ENCODE measurements at places on chromosomes 2 and 18.

GRCh38 chr2:120854766-120855530 is 119.3 kb downstream of the GLI2 start:
- no peak for DNase-seq

GRCh38 chr2:62415019-62415431 is 91.0 kb downstream of the TMEM17 start:
- DNase-seq: no peak

- no peak for DNase-seq
Measured at GRCh38 chr18:61797696-61798590, 94.9 kb downstream of the RNF152 start.

DNA sequence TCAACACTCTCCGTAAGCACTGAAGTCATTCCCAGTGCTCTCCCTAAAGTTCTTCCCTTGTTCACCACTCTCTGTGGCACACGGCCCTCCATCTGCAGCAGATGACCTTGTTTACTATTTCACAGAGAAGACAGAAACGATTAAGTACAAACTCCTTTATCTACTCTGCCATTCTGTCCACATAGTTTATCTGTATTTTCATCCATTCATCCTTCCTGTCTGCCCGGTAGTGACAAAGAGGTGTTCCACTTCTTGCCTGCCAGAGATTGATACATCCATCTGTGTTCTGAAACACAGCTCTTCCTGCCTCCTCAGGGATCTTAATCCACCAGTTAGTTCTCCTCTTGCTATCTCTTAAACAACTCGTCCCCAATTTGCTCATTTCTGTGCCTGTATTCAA is 77.9 kb upstream of the CD226 start:
- DNase-seq: no peak

- no peak for DNase-seq
Measured at GRCh38 chr2:63891488-63892030, 49.9 kb downstream of the UGP2 start.

DNA sequence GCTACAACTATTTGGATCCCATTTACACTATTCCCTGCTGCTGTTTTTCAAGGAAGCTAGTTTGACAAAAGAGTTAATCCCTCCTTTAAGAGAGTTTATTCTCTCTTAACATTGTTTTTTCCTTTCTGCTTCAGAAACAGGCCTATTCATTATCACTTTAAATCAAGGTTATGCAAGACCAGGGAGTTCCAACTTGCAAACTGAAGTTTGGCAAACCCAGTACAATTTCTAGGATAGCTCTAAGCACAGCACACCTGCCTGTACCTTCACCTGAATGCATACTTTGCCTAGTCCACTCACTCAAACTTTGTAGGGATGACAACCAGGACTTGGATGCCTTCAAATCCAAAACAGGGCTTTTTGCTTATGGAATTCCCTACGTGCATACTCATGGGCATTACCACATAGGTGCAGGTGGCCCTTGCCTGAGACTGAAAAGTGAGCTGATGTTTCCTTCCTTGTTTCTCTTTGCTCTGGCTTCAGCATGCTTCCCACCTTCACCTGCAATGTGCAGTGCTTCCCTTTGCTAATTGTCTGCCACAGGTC is 193.8 kb upstream of the MMADHC start:
- no peak for DNase-seq

DNA sequence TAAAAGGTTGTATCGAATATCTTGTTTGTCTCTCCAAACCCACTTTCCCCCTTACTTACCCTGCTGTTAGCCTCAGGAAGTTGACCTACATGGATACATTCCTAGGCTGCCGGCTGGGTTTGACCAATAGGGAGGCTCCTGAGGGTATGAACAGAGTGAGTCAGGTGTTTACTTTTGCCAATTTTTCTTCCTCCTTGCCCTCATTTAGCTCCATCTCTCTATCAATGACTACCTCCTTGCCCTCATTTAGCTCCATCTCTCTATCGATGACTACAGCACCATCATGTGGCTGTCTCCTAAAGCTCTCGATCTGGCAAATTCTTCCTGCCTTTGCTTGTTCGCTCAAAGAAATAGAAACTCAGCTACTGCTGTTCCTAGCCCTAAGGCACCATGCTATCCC is 571.9 kb upstream of the CRIM1 start:
- DNase-seq: no peak

DNA sequence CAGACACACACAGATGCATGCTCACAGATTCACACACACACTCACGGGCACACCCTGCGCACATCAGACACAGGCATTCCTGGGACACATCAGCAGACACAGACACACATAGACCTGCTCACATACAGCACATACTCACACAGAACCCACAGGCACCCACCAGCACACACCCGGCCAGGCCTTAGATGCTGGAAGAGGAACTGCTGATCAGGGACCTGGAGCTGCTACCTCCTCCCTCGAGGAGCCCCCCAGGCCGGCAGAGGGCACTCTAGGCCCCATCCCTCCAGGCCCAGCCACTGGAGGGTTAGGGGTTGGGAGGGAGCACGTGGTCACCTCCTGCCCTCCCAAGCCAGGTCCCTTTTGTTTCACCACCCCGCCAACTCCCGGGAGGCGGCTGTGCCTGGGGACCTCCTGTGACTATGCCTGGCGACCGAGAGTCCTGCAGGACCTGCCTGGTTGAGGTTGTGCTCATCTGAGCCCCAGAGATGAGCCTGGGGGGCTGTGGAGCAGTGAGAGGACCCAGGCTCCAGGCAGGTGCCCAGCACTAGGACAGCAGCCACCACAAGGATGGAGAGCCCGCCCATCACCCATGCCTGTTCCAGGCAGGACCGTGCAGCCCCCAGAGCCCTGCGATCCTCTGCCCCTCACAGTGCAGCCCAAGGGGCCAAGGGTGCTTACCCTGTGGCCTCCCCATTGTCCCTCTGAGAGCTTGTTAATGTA is 21.0 kb upstream of the PTMA start:
- peak; percentile 88 for DNase-seq

DNA sequence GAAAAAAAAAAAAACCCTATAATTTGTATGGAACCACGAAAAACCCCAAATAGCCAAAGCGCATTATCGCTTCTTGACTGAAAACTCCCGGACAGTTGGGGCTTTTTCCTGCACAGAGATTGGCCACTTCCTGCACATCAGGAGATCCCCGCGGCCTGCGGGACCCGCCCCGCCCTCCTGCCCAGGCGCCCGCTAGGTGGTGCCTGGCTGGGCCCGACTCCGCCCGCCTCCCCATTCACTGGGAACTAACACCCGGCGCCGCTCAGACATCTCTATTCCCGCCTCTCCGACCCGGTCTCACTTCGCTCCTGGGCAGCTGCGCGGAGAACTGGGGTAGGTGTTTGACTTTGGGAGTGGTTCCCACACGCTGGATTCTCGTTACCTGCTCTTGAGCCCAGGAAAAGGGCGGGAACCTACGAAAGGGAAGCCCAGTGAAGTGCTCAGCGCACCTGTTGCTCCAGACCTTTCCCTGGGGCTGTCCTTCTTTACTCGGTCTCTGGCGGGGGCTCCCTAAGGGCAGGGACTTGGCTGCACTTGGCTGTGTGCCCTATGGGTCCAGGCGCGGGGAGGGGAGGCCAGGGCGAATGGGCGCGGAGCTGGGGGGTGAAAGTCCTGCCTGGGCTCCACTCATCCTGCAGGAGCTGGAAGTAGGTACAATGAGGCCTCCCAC is at the start of gene HMSD:
Gene HMSD (plus strand): TSS at position 234 of the 670 bp plus-strand sequence. CDS start 4,155 bp downstream, outside the sequence.
- peak; percentile 83 for DNase-seq

DNA sequence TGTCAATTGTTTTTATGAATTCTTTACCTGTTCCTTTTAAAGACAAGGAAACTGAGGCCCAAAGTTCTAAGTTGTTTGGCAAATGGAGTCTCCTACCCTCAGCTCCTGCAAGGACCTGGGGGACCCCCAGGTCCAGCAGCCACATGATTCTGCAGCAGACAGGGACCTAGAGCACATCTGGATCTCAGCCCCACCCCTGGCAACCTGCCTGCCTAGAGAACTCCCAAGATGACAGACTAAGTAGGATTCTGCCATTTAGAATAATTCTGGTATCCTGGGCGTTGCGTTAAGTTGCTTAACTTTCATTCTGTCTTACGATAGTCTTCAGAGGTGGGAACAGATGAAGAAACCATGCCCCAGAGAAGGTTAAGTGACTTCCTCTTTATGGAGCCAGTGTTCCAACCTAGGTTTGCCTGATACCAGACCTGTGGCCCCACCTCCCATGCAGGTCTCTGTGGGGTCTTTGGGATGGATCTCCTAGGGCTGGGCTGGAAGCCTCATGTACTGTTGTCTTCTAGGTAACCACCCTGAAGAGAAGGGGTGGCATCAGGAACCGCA is 5.6 kb upstream of the CENPA start:
- DNase-seq: no peak

DNA sequence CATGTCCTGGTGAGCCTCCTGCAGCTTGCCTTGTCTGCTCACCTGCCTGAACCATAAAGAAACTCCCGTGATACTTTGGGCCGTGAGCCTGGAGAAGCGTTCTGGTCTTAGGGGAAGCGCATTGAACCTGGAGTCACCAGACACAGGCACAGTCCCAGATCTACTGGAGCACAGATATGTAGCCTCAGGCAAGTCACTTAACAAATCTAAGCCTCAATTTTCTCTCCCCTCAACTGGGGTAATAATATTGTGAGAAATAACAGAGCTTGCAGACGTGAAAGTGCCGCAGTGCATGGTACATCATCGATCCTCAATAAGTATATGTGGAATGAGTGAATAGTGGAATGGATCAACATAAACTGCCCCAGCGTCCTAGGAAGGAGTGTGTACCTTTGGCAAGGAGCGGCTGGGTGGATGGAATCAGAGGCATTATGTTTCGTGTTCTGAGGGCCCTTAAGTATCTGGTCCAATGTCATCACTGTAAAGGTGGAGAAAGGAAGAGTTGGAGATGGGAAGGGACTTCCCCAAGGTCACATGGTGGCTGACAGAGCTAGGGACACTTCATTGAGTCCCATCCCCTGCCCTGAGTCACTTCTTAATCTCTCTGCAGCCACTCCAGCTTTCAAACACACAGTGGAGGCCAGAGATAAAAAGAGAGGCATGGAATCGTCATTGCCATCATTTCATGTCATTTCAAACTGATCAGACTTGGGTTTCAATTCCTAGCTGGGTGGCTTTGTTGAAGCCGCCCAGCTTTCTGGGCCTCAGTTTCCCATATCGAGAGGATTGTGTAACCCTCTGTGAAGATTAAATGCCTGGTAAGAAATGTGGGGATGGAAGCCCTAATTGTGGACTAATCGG is 172.4 kb downstream of the DDX1 start:
- DNase-seq: no peak

GRCh38 chr2:10897956-10898355 is 13.8 kb upstream of the KCNF1 start:
- DNase-seq: no peak

- no peak for DNase-seq
Measured at GRCh38 chr18:62420513-62421209, 95.6 kb downstream of the TNFRSF11A start.

DNA sequence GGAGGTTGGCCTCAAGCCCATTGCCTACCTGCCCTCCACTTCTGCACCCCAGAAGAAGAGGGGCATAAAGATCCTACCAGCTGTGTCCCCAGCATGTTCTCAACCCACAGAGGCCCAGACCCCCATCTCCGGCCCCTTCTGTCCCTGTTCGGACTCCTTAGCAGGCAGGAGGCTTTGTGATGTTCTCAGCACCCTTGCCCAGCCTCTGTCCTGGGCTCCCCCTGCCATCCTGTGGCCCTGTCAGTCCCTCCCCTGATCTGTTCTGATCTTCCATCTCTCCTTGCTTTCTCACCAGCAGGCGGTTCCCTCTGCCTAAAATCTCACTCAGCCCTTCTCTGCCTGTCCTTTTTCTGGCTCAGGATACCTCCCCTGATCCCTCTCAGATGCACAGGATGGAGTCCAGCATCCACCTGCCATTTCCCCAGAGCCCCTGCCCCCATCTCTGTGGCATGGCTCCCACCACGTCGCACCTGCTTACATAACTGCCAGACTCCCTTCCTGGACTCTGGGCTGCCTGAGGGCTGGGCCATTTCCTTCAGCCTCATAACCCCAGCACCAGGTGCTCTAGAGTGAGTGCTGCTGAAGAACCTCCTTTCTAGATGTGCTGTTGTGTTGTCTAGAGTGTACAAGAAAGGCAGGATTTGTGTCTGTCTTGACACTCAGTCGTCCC is 134.0 kb downstream of the CTIF start:
- no peak for DNase-seq

DNA sequence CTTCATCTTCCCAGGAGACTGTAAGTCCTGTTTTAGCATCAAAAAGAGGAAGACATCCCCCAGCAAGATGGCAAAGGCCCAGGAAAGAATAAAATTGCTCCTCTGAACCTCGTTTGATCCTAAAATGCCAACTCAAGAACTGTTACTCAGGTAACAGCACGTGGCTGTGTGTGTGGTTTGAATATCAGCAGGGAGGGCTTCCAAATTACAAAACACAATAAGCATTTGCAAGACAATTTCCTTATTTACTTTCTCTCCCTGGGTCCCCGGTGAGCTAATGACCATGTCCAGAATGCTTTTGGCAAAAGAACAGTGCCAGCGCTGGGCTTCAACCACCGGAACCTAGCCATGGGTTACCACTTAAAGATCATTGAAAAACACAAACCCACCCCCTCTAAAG is 163.6 kb downstream of the C1D start:
- peak; percentile 42 for DNase-seq

DNA sequence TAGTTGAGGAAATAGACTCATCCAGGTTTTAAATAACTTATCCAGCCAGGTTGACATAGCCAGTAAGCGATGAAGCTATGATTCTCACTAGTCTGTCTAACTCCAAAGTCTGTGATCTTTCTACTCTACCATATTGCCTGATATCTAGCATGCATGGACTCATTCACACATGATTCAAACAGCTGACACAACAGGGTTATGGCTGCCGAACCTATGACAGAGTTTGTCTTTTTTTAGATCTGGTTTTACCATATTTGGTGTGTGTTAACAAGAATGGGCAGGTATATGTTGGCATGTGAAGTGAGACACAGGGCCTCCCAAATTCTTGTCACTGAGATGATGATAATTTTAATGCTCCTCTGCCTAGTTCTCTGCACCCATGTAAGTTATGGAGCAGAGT is 210.6 kb downstream of the BABAM2 start:
- DNase-seq: no peak

- DNase-seq: no peak
Measured at GRCh38 chr2:236363711-236364277, 99.6 kb upstream of the ASB18 start.

GRCh38 chr18:45328811-45329210 is 286.5 kb upstream of the SLC14A2 start:
- DNase-seq: no peak

- DNase-seq: no peak
Measured at GRCh38 chr2:112529757-112530156, 12.5 kb upstream of the POLR1B start.

DNA sequence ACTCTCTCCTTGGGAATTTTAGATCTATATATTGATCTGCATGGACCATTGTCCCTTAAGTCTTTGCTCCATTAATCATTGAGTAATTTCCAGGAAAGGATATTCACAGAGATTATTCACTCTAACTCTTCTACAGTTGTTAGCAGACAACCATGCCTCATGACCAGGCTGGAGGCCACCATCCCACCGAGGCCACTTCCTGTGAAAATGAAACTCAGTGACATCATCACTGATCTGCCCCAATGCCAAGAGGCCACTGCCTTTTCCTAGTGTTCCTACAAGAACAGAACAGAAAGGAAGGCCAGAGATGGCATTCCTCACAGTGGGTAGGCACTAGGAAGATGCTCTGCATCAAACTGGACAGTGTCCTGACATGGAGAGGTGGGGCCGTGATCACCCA is 161.3 kb downstream of the DTNA start:
- no peak for DNase-seq

GRCh38 chr2:119546447-119546767 is 2.2 kb downstream of the CFAP221 start:
- DNase-seq: no peak

GRCh38 chr2:86808315-86809161 is 17.8 kb upstream of the CD8A start:
- peak; percentile 96 for DNase-seq

- DNase-seq: no peak
Measured at GRCh38 chr18:63180971-63181376, 138.6 kb downstream of the BCL2 start.
